ENCODE measurements at places on chromosomes 7 and 10.
A peak's percentile ranks its signal among the peaks of the same experiment; 100 is the strongest.

DNA sequence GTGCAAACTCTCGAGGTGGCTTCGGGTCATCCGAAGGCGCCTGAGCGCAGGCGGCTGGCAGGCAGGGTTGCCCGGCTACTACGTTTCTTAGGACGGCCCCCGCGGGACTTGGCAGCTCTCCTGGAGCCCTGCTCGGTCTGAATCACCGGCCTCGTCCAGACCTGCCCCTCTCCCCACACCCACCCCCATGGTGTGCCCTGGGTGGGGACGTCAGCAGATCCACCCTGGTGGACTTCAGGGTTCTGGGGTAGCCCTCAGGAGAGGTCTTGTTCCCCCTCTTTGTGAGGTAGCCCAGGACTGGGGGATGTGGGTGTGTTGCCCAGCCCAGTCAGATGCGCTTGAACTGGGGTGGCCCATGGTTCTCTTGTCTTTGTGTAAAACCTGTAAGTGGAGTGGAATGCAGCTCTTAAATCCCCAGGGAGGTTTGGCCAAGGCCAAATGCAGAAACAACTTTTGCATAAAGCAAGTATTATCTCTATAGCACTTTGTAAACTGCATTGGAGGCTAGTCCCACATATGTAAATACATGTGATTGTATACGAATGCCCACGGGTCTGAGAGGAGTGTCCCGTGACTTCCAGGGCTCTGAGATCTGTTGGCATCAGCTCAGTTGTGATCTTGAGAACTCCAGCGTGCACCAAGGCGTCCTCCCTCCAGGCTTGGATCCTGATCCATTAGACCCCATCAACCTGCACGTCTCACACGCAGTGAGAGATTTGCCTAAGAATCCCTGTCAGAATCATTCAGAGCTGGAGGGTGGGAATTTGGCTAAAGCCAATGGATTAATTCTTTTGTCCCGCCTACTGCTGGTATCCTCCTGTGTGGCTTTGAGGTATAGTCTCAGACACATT is 1.8 kb downstream of the PFKFB3 start:
- peak; percentile 94 for DNase-seq

DNA sequence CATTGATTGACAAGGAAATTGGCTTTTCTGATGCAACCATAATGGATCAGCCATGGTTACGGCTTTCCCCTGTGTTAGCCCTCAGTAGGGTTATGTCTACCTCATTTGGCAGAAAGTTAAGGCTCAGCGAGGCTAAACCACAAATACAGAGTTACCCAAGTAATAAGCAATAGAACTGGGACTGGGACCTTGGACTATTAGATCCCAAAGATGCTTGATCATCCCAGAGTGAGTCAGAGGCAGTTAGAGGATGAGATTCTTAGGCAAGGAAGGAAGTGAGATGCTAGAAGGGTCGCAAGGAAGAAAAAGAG is 401.4 kb downstream of the TNS3 start:
- DNase-seq = no peak

DNA sequence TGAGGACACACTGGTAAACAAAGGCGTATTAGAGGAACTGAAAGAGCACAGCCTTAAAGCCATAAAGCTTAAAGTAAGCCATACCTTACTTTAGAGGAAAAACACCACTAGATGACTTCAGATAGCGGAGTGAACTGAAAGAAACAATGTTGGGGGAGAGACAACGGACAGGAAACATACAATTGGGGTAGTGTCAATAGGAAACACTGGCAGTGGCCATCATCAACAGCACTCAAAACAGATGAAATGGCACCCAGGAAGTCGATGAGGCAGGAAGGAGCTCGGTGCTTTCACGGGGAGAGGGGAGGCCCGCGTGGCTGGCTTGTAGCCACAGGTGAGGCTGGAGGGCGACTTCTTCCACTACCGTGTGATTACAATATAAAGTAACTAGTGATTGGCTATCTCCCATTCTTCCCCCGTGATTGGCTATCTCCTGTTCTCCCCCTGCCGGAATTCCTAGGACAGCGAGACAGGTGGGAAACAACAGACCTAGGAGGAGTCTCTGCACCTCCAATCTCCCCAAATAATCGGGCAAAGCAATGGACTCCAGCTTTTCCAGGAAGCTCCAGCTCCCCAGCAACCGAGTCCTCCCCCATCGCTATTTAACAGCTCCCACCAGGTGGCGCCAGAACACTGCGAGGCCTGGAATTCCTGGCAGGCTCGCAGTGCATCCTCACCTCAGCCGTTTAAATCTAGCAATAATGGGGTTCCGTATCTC is 2.4 kb upstream of the TAS2R38 start:
- DNase-seq = peak; percentile 83

GRCh38 chr7:109873296-109873695 is 1217.6 kb upstream of the LRRN3 start:
- DNase-seq = no peak

DNA sequence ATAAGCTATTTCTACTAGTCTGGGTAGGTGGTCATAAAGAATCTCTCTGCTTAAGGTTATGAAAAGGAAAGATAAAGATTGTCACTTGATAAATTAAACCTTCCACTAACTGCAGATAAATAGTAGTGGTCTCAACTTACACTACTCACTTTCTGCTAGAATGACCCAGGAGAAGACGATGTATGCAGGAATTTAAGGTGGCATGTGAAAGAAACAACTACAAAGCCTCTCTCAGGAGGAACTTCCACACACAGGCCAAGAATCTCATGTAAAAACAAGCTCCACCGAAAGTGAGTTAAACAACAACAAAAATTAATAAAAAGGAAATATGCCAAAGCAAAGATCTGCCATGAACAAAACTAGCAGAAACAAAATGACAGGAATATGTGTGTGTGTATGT is 165.4 kb downstream of the CDC14C start:
- no peak for DNase-seq

- no peak for DNase-seq
Measured at GRCh38 chr7:13077466-13077865, 390.0 kb downstream of the ARL4A start.

DNA sequence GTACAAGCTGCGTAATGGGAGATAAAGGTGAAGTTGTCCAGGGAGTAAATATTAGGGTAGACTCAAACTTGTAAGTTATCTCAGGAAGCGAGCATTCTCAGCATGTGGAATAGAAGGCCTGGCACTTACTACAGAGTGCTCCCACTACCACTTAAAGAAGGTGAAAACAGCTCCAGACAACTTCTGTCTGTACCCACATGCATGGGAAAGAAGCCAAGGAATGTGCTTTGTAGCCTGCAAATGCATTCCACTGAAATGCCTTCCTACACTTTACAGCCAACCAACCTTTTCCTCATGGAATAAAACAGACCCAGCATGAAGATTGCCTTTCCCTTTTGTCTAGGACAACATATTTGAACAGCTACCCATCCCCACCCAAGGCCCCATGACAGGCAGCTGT is 45.4 kb upstream of the NPSR1 start:
- DNase-seq = no peak
